Dermis microvascular lymphatic vessel endothelial cell (primary cell): ENCODE measurements at places on chromosomes 12 and 14. TPM values are rescaled to one million over a fixed set of nuclear protein-coding genes. Genes with fewer than 3 reads are reported as not detected.

DNA sequence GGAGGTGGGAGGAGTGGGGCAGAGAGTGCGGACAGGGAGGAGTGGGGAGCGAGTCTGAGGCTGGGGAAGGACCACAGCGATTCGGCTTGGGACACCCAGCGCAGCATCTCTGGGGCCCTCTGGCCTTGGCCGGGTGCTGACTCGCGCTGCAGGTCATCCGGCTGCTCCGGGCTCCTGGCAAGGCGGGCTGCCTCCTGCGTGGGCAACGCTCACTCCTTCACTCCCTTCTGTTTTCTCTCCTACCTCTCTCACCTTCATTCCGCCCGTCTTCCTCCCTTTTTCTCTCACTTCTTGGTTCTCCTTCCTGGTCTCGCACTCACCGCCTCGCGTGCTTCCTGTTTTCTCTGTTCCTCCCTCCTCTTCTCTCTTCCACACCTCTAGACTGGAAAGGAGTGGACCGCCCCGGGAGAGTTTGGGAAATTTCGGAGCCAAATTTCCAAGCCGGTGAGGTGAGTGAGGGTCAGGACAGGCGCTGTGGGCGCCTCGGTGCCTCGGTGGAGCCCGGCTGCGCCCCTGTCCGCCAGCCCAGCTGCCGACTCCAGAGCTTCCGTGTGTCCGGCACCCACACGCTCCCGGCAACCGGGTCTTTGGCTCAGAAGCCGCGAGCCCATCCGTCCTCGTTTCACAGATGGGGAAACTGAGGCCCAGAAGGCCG is 86.7 kb downstream of the B4GALNT3 start:
- no peak for DNase-seq

GRCh38 chr12:10031321-10031720 is 839 bp downstream of the CLEC9A start:
- DNase-seq, result no peak

Gene CLEC9A
- total RNA-seq, result not detected in 2 replicates

Gene UBR7
- total RNA-seq, result 38.7 and 49.9 TPM in 2 replicates

DNA sequence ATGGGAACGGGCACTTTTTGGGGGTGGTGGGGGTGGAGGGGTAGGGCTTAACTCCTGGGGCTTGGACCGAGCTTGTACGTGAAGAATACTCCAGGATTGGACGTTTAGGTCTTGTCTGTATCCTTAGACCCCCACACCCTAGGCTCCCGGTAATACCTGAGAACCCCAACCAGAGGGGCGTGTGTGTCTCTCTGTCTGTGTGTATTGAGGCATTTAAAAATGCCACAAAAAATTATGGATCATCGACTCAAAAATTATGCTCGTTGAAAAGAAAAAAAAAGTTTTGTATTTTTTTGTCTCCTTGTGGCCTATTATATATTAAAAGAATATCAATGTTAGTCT is 459 bp downstream of the PPFIBP1 start:
- no peak for DNase-seq

DNA sequence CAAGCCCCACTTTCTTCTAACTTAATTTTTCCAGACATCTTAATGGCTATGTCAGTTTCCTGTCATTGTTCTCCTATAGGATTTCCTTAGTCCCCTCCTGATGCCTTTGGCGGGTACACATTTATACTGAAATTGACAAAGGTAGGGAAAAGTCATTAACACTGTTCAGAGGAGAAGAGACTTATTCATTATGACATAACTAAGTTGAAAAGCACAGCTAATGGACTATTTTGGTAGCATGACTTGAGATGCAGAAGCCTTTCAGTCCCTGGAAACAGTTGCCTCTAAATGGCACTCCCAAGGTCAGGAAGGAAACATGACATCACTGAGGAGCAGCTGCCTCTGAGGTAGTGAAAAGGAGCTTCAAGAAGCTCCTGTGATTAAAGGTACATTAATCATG is 317.5 kb upstream of the KITLG start:
- no peak for DNase-seq

Gene ADAMTS20
- total RNA-seq, result not detected in 2 replicates

DNA sequence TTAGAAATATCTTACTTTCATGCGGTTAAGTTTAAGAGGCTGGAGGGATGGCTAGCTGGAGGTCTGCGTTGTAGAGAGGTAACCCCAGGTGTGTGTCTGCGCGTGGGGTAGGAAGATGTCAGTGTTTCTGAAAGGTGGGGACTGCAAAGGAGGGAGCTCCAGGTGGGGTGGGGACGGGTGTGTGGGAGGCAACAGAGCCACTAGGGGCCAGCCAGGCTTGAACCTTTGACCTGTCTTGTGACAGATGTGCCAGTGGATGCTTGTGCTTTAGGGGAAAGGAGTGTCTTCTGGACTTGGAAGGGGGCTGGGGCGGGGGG is 841 bp downstream of the GLI1 start:
- no peak for DNase-seq

Gene GPD1
- under 0.01 TPM in 1 of 2 replicates, not detected in the other for total RNA-seq
